A549 (cell line): ENCODE measurements at places on chromosomes 2 and 18. TPM values are rescaled to one million over a fixed set of nuclear protein-coding genes. Genes with fewer than 3 reads are reported as not detected.

DNA sequence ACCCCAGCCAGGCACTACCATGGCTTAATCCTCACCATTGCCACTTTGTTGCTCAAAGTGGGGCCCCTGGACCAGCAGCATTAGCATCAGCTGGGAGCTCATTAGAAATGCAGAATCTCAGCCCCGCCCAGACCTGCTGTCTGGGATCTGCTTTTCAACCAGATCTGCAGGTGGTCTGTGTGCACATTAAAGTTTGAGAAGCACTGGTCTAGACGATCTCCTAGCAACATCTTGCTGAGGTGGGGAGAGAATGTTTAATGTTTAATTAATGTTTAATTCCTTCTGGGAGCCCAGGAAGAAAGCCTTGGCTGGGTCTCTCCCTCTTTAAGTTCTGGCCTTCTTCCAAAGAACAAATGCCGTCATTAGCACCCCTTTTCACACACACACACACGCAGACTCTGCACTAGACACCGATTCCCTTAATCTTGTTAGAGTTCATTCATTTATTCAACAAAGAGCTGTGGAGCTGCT, 53.7 kb downstream of the EDAR start:
- DNase-seq: no peak

Gene KATNAL2
- polyA plus RNA-seq: 4.0 to 4.2 TPM (median 4.0 TPM) in 3 replicates

- no peak for DNase-seq
Observed at GRCh38 chr2:241546771-241547498, 11.6 kb upstream of the BOK start.

GRCh38 chr2:219045937-219046550, 4.7 kb upstream of the CFAP65 start:
- DNase-seq: no peak

- no peak for DNase-seq
Observed at GRCh38 chr2:48034295-48034694, 128.0 kb upstream of the FBXO11 start.

- no peak for DNase-seq
Observed at GRCh38 chr2:60529785-60530627, 23.4 kb downstream of the BCL11A start.
